Fibroblast of skin of back (primary cell): ENCODE measurements at places on chromosomes 16 and 17.

GRCh38 chr17:69268543-69269014 is 40.0 kb upstream of the ABCA10 start:
- peak; percentile 15 for DNase-seq

DNA sequence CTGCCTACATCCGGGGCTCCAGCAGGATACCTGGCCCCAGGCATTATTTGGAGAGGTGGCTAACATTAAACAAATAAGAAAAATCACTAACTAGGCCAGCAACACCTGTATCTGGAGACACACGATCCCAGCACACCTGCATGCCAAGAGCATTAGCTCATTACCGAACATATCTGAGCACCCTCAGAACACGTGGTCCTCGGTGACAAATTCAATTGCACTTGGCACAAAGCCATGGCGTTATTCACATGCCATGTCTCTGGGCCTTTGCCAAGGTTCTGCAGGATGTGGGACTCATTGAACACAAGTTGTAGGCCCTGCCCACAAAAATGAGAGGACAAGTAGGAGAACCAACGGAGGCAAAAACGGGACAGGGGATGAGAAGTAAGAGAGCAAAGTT is 552.3 kb downstream of the TOX3 start:
- peak; percentile 3 for DNase-seq

- no peak for DNase-seq
Measured at GRCh38 chr17:55200904-55201303, 63.9 kb upstream of the HLF start.

- DNase-seq, result no peak
Measured at GRCh38 chr17:60513014-60513413, 13.0 kb downstream of the APPBP2 start.

- no peak for DNase-seq
Measured at GRCh38 chr16:85844169-85844481, 44.6 kb downstream of the COX4I1 start.

DNA sequence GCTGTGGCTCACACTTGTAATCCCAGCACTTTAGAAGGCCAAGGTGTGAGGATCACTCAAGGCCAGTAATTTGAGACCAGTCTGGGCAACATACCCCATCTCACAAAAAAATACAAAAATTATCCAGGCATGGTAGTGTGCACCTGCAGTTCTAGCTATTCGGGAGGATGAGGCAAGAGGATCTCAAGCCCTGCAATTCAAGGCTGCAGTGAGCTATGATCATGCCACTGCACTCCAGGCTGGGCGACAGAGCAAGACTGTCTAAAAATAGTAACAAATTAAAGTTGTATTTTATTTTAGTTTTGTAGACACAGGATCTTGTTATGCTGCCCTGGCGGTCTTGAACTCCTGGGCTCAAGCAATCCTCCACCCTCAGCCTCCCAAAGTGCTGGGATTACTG is 18.2 kb downstream of the USP31 start:
- DNase-seq, result no peak

GRCh38 chr17:75637143-75637538 is 3.9 kb downstream of the SMIM5 start:
- no peak for DNase-seq

DNA sequence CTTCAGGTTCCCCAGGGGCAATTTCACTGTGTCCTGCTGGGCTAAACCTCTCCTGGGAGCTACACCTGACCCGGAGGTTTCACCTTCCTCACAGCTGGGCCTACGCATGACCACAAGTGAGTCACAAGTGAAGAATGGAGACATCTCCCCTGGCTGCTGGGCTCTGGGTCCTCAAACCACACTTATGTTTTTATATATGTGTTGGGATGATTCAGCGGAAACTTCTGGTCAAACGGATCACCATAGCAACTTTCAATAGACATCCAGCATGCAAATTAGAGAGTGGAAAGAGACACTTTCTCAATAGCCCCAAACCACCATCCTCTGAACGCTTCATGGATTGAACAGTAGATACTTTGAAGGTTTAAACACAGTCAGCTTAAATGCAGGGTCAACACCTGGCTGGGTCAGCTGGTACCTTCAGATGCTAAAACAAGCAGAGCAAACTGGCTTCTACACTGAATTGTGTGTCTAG is 28.0 kb upstream of the MAF start:
- peak; percentile 86 for DNase-seq

DNA sequence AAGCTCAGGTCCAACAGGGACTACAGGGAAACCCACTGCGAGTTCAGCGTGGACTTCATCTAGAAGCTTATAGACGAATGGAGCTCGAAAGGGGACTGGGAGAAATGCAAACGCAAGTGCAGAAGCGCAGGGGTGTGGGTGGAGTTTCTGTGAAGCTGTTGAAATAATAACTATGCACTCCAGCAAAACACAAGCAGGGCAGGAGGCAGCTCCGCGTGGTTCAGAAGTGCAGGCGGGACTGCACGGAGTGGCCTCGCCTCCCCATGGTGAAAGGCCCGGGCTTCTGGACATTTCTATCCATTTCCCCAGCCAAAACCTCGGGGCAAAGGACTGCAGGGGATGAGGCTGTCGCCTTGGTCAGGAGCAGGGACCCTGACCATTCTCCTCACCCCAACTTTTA is 74.5 kb downstream of the ZNF423 start:
- DNase-seq, result no peak

GRCh38 chr17:62179525-62180161 is 114.6 kb upstream of the MED13 start:
- peak; percentile 79 for DNase-seq

- no peak for DNase-seq
Measured at GRCh38 chr16:46762583-46762982, 14.4 kb upstream of the MYLK3 start.

GRCh38 chr17:55748841-55749240 is 2.0 kb upstream of the PCTP start:
- DNase-seq, result no peak

DNA sequence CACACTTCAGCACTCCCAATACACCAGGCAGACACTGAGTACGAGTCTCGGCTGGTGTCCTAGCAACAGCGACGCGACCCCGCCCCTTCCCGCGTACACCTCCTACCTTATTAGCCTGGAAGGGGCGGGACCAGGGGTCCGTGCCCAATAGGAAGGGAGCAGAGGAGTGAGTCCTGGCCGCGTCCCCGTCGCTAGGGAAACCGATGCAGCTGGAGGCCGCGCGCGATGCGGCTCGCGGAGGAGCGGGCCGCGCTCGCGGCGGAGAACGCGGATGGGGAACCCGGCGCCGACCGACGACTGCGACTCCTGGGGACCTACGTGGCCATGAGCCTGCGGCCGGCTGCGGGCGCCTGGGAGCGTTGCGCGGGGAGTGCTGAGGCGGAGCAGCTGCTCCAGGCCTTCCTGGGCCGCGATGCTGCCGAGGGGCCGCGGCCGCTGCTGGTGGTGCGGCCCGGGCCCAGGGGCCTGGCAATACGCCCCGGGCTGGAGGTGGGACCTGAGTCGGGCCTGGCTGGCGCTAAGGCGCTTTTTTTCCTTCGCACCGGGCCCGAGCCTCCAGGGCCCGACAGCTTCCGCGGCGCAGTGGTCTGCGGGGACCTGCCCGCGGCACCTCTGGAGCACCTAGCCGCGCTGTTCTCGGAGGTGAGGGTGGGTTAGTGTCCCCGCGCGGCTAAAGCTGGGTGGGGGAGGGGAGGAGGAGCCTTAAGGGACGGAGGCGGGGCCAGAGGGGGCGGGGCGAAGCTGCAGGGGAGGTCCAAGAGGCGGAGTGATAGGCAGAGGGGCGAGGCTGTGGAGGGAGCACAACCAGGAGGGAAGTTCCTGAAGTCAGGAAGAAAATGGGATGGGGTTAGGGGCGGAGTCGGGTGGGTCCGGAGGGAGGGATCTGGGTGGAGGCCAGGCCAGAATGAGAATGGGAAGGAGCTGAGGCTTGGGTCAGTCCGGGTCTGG is at the start of gene DNAH9:
TSS of gene DNAH9 (plus strand) at position 197 of the 948 bp plus-strand sequence. CDS start at position 226, 29 bp downstream.
- DNase-seq, result peak; percentile 82

GRCh38 chr17:62616993-62617893 is 10.2 kb upstream of the MRC2 start:
- DNase-seq, result no peak

- DNase-seq, result no peak
Measured at GRCh38 chr17:73089322-73090317, 2.9 kb downstream of the SLC39A11 start.

GRCh38 chr16:27291722-27292240 is 22.0 kb upstream of the IL4R start:
- DNase-seq, result no peak

DNA sequence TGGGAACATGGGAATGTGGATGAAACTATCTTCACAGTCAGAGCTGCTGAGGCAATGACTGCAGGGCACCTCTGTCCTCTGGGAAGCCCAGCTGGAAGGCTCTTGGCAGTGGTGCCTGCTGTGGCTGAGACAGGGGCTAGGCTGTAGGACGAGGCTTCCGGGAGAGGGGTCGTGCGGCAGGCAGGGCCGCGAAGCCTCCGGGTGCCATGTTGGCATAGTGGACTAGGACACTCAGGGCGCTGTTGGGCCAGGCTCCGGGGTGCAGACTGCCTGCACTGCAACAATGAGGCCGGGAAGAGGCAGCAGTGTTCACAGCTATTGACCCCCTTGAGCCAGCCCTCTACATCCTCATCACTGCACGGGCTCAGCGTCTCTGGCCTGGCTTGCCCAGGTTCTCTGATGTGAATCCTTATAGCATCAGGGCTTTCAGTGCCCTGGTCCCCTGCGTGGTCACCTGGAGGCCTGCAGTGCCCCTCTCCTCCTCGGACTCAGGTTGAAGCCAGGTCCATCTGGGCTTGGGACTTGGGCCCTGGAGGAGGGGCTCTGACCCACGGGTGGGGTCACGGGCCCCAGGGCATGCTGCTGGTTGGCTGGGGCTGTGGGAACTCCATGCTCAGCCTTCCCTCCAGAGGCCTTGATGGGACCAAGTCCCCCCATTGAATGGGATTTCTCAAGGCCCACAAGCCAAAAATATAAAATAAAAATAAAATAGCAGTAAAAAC is 91.6 kb downstream of the TNFRSF13B start:
- no peak for DNase-seq

DNA sequence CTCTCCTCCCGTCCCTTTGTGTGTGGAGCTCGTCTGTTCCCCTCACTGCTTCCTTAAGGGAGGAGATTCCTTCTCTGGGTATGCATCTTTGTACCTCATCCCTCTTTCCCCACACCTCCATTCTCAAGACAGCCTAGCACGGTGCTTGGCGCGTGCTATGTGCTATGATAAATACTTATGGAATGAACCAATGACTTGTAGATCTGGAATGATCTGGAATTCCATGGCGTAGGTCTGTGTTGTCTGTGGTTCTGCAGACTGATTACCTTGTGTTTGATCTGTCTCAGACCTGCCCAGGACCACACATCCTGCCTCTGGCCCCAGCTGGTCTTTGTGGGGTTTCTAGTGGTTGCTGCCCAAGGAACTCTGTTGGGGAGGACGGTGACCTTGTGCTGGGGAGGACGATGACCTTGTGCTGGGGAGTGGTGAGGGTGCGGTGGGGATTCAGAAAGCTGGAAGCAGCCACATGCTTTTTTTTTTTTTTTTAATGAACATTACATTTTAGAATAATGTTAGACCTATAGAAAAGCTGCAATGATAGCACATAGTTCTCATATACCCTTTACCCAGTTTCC is 33.5 kb upstream of the ETV4 start:
- DNase-seq, result peak; percentile 88

GRCh38 chr16:50509521-50510341 is 38.5 kb upstream of the NKD1 start:
- peak; percentile 7 for DNase-seq

- no peak for DNase-seq
Measured at GRCh38 chr17:33079201-33079600, 87.6 kb downstream of the SPACA3 start.

- DNase-seq, result no peak
Measured at GRCh38 chr17:57788725-57789124, 43.6 kb upstream of the CCDC182 start.

DNA sequence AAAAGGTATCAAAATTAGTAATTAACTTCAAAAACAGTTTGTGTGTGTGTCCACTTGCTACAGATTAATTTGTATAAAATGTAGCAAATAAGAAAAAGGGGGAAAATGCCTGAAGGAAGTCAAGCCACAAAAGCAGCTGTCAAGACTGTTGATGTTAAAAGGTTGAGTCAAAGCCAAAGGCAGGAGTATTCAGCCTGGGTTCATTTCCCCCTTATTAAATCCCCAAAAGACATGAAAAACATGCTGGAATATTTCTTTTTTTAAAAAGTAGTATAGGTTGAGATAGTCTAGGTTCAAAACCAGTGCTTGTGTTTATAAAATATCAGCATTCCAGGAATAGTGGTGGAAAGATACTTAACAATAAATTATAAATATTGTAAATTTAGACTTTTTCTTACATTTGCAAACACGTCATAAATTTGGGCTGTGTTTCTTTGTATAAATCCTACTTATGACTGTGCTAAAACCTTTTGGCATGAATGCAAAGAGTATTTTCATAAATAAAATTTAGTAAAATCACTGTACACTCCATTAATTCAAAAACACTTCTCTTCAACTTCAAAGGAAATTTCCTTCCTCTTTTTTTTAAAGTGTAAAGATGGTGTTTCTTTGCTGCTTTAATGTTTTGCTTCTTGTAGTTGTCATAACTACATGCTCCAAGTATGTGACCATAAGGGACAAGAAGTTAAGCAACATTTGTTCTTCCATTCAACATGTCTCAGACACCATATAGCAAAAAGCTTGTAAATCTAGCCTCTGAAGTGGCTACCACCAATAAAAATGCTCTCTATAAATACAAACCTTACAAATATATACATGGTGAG is 72.0 kb downstream of the SKAP1 start:
- no peak for DNase-seq

DNA sequence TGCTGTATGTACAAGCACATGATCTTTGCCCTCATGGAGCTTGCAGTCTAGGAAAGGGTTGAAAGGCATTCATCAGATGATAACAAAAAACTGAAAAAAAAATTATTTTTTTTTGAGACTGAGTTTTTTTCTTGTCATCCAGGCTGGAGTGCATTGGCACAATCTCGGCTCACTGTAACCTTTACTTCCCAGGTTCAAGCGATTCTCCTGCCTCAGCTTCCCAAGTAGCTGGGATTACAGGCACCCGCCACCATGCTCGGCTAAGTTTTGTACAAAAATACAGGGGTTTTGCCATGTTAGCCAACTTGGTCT is 38.7 kb upstream of the BCAS3 start:
- DNase-seq, result no peak

GRCh38 chr16:27959914-27960313 is 103.6 kb downstream of the GSG1L start:
- no peak for DNase-seq

GRCh38 chr16:54284931-54285413 is 1.6 kb downstream of the IRX3 start:
- DNase-seq, result peak; percentile 46

DNA sequence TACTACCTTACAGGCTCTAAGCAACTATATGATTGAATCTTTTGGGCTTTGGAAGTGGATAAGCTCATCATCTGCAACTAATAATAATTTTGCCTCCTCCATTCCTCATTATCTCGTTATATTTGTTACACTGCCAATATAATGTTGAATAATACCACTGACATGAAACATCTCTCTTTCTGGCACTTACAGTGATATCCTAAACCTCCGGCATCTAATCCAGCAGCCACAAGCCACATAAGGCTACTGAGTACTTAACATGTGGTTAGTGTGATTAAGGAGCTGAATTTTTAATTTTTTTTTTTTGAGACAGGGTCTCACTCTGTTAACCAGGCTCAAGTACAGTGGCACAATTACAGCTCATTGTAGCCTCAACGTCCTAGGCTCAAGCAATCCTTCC is 9.6 kb downstream of the CDC42EP4 start:
- DNase-seq, result peak; percentile 64
